ENCODE measurements at places on chromosomes 5 and 9.

- DNase-seq, result no peak
These were observed 11.4 kb upstream of the BASP1 start for GRCh38 chr5:17206021-17206420.

- no peak for DNase-seq
These were observed 15.0 kb downstream of the DCANP1 start for GRCh38 chr5:135432113-135432512.

DNA sequence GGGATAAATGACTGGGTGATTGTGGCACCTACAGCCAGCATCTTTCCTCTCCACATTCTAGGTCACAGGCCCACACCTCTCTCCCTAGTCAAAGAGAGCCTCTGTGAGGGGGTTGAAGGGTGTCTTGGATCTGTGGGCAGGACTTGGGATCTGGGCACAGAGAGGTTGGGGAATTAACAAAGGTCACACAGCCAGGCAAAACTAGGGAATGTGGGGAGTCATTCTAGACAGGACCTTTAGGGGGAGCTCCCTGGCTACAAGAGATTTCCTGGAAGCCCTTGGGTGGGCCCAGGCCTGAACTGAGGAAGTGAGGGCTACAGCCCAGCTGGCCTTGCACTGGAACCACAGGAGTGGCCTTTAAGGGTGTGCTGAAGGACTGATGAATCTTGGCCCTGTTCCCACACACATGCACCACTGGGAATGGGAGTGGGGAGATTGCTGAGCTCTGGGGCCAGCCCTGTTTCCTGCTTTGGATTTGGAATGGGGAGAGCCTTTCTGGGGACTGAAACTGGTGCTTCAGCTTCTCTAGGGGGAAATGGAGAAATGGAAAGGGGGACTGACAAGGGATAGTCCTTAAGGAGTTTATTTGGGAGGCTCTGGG is 12.4 kb upstream of the CXXC5 start:
- no peak for DNase-seq

- no peak for DNase-seq
These were observed 4.5 kb downstream of the CAMSAP1 start for GRCh38 chr9:135902655-135903357.

DNA sequence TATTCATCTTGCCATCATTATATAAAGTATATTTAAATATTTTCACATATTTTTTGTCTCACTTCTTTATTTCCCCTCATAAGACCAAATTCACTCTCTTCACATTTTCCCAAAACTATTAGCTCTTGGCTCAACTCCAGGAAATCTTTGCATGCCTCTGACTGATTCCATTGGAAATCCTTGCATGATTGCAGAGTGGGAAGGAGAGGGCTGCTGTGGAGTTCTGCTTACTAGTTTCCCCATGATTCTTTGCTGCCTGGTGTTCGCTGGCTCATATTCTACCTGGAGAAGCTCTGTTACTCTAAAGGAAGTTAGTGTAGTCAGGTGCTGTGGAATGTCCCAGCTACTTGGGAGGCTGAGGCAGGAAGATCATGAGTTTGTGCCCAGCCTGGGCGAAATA is 41.9 kb downstream of the LIX1 start:
- DNase-seq, result no peak

DNA sequence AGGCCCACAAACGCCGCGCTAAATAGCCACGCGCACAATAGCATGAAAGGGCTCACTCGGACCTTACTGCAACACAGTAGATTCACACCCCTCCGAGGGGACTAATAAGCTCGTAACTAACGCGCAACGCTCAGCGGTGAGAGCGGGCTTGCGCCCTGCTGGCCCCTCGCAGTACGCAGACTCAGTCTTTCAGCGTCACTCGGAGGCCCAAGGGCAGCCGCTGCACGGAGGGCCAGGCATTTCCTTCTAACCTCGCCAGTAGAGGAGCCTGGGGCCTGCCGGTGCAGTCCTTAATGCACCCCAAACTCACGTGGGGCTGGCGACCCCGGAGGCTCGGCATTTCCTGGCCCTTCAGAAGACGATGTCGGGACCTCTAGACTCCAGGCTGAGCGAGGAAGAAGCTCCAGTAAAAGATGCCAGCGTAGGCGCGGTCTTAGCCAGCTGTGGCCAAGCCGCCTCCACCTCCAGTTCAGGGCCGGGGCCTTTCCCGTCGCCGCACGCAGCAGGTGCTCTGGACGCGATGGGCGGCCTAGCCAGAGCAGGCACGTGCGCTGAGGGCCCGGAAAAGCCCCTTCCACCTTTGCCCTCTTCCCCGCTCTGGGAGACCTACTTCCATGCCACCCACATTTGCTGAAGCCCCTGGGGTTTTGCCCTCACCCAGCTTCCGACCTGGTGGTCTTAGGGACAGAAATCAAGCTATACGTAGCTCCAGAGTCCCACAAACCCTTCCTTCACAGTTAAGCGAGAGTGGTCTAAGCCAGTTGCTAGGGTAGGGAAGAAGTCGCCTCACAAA is 38.3 kb upstream of the TIFAB start:
- no peak for DNase-seq

DNA sequence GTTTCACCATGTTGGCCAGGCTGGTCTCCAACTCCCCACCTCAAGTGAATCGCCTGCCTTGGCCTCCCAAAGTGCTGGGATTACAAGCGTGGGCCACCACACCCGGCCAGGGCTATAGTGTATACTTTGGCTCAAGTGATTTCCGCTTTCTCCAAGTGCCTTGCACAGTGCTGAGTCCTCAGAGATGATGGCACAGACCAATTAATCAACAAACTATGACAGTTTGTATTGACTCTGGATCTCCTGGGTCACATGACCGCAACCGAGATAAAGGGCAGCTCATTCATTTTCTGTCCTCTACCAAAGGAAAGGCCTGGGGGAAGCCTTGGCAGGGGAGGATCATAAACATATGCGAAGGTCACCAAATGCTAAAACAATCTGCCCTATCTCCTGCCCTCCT is 11.4 kb upstream of the LARP1 start:
- no peak for DNase-seq

DNA sequence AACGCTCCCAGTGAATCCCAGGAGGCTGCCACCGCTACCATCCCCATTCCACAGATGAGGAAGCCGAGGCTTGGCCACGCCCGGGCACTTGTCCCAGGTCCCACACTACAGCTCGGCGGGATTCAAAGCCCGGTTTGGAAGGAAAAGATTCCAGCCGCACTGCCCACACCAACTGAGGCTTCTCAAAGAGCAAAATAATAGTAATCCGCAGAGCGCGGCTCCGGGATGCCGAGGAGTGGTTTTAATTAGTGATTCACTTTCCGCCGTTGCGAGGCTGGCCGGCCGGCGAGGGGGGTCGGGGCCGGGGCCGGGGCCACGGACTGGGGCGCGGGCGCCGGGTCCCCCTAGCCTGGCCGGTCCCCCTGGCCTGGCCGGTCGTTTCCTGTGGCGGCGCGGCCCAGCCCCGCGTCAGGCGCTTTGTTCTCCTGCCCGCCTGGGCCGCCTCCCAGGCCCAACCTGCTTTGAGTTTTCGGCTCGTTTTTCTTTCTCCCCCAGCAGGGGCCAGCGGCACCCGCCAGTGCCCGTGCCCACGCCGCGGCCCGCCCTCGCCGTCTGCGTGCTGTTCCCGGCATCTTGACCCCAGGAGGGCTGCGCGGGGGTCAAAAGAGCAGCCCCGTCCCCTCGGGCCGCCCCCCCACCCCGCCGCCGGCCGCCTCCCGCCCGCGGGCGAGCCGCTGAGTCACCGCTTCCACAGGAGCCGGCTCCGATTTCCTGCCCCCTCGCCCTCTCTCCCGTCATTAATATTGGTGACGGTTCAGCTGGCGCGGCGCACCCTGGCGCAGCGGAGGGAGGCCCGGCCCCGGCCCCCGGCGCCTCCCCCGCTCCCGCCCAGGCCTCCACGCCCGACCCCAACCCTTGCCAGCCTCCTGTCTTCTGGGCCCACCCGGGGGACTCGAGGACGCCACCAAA is 31.2 kb downstream of the FGF18 start:
- no peak for DNase-seq

- DNase-seq, result no peak
These were observed 2.1 kb downstream of the KIF12 start for GRCh38 chr9:114096866-114097612.

DNA sequence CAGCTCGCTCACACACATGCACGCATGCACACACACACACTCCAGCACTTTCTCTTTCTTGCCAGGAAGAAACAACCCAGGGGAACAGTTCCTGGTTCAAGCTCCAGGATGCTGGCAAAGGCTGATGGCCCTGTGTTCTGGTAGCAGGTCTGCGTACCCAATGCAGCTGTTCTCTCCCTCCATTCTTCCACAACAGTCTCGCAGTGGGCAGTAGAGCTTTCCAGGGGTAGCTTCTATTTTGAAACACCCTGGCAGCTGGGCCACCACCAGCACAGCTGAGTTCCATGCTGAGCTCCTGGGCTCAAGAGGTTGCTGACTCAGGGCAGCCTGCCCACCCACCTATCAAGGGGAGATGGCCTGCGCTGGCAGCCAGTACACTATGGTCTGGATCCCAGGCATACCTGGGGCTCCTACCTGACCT is 4.7 kb downstream of the VDAC1 start:
- DNase-seq, result no peak

GRCh38 chr9:94772144-94772543 is 45.6 kb downstream of the AOPEP start:
- DNase-seq, result no peak

DNA sequence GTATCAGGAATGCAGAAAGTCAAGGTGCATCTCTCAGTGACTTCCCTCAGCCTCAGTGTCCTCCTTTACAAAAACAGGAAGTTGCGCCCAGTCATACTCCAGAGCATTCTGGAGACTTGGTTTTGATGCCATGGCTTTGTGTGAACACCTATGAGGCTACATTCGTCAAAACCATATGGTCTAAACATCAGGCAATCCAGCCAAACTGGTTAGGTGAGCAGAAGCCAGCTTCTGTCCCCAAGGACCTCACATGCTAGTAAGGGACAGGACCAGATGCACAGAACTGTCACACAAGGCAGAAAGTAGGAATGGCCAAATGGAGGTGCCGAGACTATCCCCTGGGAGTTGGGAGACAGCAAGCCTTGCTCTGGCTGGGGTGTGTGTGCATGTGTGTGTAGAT is 217.2 kb downstream of the MELK start:
- no peak for DNase-seq

DNA sequence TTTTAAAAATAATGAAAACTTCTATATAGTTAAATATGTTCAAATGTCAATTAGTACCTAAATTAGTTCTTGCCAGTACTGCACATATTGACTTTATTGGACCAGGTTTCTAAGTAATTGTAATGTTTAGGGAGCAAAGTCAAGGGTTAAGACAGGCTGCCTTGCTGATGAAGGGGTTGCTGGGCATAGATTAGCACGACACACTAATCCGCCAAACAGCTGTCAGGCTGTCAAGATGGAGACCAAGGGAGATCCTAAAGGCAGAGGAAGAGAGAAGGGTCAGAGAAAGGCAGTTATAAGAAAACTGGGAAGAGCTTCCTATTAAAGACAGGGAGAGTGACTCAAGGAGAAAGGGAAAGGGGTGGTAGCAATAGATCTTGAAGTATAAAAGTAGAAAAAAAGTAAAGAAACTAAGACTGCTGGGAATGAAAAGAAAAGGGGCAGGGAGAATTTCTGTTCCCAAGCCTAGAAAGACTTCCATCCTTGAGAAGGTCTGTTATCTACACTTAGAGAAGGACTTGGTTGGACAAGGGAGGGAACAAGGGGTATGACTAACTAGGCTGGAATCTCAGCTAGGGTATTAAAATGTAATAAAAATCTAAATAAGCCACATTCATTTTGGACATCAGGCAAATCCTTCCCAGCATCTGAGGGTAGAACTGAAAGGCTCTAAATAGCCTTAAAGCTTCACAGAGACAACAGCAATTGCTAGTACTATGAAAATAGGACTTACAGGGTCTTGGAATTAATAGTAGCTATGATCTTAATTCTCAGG is 188.7 kb downstream of the FBXL17 start:
- no peak for DNase-seq

GRCh38 chr5:112546946-112547592 is 128.0 kb upstream of the EPB41L4A start:
- DNase-seq, result no peak

GRCh38 chr5:149517461-149518122 is 33.6 kb downstream of the CSNK1A1 start:
- DNase-seq, result no peak

- DNase-seq, result no peak
These were observed 24.4 kb upstream of the GRPEL2 start for GRCh38 chr5:149320791-149321330.

Data from GM12892 (cell line).